Epithelial cell of proximal tubule (primary cell): ENCODE measurements at places on chromosomes 16 and 17.
A peak's percentile ranks its signal among the peaks of the same experiment; 100 is the strongest.

DNA sequence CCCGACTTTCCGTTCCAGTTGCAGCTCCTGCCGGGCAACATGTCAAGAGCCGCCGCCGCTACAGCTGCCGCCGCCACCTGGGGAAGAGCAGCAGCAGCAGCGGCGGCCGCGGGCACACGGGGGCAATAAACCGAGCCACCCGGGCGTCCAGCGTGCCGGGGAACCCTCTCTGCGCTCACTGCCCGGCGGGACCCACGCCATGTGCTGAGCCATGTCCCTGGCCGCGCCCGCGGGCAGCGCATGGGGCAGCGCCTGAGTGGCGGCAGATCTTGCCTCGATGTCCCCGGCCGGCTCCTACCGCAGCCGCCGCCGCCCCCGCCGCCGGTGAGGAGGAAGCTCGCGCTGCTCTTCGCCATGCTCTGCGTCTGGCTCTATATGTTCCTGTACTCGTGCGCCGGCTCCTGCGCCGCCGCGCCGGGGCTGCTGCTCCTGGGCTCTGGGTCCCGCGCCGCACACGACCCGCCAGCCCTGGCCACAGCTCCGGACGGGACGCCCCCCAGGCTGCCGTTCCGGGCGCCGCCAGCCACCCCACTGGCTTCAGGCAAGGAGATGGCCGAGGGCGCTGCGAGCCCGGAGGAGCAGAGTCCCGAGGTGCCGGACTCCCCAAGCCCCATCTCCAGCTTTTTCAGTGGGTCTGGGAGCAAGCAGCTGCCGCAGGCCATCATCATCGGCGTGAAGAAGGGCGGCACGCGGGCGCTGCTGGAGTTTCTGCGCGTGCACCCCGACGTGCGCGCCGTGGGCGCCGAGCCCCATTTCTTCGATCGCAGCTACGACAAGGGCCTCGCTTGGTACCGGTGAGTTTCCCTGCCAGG is 604 bp downstream of the HS3ST3B1 start:
- no peak for DNase-seq

- no peak for DNase-seq
These were observed 36.8 kb downstream of the KSR1 start for GRCh38 chr17:27493088-27493487.

DNA sequence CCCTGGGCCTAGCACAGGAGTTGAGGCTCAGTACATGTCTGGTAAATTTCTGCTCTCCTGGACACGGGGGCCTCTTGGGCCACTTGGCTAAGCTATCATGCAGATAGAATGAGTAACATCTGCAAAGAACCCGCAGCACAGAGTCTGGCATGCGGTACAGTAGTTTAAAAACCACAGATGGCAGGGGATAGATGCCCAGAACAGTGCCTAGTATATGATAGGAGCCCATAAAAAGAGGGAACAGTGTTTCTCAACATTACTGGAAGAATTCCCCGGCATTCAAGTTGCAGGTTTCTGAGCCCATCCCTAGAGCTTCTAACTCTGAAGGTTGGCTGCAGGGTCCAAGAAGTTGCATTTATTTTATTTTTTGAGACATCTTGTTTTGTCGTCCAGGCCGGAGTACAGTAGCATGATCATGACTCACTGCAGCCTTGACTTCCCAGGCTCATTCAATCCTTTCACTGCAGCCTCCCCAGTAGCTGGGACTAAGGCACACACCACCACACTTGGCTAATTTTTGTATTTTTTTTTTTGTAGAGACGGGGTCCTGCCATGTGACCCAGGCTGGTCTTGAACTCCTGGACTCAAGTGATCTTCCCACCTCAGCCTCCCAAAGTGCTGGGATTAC is 5.8 kb downstream of the CDIPT start:
- peak; percentile 18 for DNase-seq

DNA sequence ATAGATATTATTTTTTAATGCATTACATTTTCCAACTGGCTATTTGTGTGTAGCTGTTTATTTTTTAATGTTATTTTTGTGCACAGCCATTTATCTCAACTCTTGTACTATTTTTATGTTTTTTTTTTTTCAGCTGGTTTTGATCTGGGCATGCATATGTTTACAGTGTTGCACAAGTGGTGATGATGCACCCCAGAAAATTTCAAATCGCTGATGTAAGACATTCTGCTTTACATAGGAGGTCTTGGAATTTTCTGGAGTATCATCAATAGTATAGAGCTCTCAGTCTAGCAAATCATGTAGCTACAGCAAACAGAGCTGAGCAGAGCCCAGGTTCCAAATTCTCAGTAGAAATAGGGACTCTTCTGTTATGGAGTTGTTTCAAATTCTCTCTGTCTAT is 30.2 kb downstream of the CACNG5 start:
- no peak for DNase-seq

DNA sequence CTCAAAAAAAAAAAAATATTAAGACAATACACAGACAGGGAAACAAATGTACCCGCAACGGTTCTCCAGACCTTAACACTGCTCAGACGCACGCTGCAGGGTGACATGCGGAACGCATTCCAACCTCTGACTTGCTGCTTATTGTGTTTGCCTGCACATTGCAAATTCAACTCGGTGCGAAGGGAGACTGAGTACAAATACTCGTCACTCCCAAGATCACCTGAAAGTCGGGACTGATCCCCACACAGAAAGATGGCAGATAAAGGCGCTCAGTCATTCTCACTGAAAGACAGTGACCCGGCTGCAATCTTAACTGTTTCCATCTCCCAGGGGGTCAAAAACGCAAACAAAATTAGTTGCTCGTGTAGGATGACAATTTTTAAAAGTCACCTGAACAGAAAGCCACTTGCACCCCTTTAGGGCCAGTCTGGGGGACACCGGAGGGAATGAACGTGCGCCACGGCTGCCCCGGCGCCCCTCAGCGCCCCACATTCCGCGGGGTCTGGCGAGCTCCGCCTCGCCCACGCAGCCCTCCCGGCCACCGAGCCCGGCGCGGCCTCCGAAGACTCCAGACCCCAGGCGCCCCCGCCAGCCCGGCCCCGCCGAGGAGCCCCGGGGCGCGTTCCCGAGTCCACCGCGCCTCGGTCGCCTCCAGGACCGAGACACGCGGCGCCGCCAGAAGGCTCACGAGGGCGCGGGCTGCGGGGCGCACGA is 589 bp downstream of the CLCN7 start:
- DNase-seq, result no peak

GRCh38 chr17:47707056-47707804 is 13.3 kb downstream of the TBKBP1 start:
- DNase-seq, result no peak

GRCh38 chr16:84795329-84796053 is 24.3 kb upstream of the CRISPLD2 start:
- peak; percentile 35 for DNase-seq

GRCh38 chr17:2963332-2964027 is 99.9 kb downstream of the OR1D5 start:
- DNase-seq, result no peak

DNA sequence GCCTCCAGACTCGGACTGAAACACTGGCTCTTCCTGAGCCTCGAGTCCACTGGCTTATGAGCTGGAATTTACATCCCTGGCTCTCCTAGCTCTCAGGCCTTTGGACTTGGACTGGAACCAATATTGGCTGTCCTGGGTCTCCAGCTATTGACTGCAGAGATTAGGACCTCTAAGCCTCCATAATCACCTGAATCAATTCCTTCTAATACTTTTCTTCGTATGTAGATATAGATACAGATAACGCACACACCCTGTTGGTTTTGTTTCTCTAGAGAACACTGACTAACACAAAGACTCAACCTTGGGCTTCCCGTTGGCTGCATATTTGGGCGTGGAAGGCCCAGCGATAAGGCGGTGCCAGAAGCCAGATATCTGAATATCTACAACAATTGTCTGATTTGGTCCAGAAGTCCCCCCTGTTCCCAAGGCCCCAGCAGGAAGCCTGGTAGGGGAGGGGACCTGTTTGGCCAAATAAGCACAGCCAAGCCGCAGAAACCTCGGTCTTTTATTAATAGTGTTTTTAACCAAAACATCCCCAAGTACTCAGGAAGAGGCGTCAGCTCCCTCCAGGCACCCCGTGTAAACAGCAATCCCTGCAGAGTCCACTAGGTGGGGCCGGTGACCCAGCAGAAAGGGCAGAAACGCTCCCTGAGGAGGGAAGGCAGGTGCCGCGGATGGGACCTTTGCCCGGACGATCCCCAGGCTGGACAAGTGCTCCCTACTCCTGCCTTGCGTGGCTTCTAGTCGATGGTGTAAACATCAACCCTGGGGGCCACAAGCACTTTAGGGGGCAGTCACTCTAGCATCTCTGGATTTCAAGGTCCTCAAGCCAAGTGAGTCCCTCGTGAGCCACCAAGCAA is 57.0 kb downstream of the ABR start:
- DNase-seq, result no peak

DNA sequence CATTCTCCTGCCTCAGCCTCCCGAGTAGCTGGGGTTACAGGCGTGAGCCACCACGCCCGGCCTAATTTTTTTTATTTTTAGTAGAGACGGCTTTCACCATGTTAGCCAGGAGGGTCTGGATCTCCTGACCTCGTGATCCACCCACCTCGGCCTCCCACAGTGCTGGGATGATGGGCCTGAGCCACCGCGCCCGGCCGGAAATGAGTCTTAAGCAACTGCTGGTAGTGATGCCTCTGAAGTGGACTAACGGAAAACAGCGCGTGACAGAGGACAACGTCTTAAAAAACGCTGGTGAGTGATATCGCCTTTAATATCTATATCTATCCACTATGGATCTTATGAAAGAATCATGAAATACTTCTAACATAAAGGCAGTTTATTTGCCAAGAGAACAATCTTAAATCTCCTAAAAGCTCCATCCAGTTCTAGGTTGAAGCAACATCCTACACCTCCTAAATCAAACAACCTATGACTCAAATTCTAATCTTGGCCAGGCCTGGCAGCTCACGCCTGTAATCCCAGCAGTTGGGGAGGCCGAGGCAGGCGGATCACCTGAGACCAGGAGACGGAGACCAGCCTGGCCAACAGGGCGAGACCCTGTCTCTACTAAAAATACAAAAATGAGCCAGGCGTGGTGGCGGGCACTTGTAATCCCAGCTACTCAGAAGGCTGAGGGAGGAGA is 69.8 kb downstream of the NXN start:
- no peak for DNase-seq
